ENCODE measurements at places on chromosomes 1 and 21.
A peak's percentile ranks its signal among the peaks of the same experiment; 100 is the strongest.

DNA sequence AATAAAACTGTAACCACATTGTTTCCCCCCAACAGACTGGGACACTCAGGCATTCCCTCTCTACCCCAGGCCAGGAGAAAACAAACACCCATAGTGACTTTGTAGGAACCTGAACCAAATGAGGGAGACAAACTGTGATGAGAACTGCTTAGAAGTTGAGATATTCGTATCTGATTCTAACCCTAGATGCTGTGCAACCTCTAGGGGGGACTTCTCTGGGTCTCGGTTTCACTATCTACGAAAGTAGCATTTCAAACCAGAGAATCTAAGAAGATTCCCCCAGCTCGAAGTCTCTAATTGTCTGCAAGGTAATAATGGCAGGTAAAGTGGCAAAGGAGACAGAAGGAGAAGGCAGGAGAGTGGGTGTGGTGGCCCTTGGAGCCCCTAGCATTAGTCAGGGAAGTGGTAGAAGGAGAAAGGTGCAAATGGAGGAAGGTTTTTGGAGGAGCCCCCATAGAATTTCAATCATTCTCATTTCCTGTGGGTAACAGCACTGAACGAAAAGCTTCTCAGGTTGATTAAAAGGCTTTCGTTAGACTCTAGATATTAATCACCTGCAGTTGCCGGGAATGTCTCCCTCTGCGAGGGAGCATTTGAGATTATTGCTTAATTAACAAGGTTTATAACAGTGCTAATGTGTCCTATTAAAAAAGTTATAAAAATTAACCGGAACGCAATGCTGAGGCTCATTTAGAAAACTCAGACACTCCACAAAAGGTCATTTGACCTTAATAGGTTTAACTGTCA lies 46.4 kb downstream of the BEND5 start:
- DNase-seq, result no peak

GRCh38 chr1:151024540-151025146 lies 11.7 kb upstream of the BNIPL start:
- DNase-seq, result peak; percentile 23

GRCh38 chr1:201786824-201787223 lies 42.1 kb upstream of the IPO9 start:
- no peak for DNase-seq

DNA sequence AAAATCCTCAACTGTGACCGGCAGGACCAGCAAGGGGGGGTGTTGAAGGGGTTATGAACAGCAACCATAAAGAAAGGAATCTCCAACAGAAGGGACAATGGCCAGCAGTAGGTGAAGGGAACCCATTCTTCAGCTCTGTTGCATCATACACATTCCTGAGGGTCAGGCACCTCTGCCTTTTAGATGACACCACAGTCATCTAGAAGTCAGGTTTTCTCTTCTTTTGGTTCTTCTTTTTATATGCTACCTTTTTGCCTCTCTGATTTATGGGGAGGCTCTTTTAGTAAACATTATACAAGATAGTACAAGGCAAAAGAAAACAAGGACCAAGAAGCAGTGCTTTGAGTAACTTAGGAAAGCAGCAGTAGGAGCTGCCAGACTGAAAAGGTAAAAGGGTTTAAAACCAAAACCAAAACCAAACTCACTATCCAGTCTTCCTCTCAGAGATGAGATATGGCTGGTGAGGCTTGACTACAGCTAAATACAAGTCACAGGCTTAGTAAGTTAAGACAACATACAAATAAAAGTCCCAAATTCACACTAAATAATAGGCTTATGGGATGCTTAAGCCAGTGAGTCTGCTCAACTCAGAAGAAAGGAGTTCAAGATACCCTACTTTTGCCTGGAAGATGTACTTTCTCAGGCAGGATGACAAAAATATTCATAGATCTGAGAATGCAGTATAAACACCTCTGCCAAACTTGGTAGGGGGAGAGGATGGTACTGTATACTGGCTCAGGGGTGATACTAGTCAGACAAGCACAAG lies 4.1 kb downstream of the TEX38 start:
- DNase-seq, result no peak

GRCh38 chr1:231639819-231640218 lies 13.2 kb downstream of the DISC1 start:
- no peak for DNase-seq

- no peak for DNase-seq
Observed at GRCh38 chr1:236534151-236534651, 10.4 kb downstream of the LGALS8 start.

GRCh38 chr21:42066521-42066920 lies 4.6 kb upstream of the UMODL1 start:
- DNase-seq, result no peak

DNA sequence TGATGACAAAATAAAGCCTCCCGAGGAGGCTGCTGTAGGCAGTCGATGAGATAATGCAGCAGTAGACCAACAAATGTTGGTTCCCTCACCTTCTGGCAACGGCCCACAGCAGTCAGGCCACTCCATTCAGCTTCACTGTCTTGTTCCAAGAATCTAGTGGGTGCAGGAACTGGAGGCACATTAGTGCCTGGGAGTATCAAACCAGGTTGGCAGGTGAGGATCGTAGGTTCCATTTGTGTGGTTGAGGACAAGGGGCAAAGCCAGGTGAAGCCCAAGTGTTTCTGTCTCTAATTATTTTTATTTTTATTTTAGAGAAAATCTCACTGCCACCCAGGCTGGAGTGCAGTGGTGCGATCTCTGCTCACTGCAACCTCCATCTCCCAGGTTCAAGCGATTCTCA lies 13.3 kb downstream of the FBXO2 start:
- no peak for DNase-seq

Measured in AG09319 (cell line).